ENCODE measurements at places on chromosomes 5 and 9. TPM values are rescaled to one million over a fixed set of nuclear protein-coding genes. Genes with fewer than 3 reads are reported as not detected.

GRCh38 chr9:73736270-73736669, 584.6 kb downstream of the ANXA1 start:
- no peak for DNase-seq

DNA sequence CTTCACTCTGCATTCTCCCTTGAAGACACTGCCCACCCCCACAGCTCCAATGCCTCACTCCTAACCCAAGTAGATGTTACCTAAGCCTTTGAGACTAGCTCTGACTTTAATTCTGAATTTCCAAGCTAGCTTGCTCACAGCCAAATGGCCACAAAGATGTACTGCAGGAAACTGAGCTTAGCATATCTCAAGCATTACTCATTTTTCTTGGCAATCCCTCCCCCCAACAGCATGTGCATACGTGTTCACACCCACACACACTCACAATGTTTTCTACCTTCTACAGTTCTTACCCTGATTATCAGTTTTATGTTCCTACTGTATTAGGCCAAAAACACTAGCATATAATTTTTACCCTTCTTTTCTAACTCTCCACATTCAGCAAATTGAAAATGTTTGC, 13.7 kb upstream of the GRIA1 start:
- DNase-seq: no peak

- no peak for DNase-seq
These were observed 1.1 kb downstream of the HSPA9 start for GRCh38 chr5:138573949-138574670.

- DNase-seq: no peak
These were observed 33.3 kb downstream of the CD180 start for GRCh38 chr5:67163231-67163756.

ZNF879 gene
- 12.1 TPM for total RNA-seq

DNA sequence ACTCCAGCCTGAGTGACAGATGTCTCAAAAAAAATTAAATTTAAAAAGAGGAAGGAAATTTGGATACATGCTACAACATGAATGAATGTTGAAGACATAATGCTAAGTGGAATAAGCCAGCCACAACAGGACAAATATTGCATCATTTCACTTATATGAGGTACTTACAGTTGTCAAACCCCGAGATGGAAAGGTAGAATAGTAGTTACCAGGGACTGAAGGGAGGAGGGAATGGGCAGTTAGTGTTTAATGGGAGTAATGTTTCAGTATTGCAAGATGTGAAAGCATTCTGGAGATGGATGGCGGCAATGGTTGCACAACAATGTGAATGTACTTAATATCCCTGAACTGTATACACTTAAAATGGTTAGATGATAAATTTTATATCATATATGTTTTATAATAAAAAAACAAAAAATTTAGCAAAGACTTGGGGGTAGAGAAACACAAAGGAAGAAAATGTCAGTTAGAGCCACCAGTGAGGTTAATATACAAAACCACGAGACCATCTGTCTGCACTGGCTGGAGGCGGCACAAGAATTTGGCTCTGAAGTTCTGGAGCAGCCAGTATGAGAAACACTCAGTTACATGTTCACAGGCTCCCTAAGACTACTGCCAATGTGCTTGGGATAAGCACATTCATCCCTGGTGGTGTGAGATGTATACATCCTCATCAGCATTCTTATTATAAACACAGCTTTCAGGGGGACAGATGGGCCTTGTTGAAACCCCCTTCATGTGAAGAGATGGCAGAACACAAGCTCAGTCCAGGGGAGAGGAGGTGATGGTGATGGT, 37.0 kb upstream of the RPS23 start:
- no peak for DNase-seq

- DNase-seq: no peak
These were observed 524.3 kb downstream of the PSAT1 start for GRCh38 chr9:78821126-78821822.

CATSPER3 gene
- total RNA-seq: 0.69 TPM

- DNase-seq: no peak
These were observed 7.5 kb downstream of the NDFIP1 start for GRCh38 chr5:142115937-142116614.

SLC36A2 gene
- total RNA-seq: not detected

DNA sequence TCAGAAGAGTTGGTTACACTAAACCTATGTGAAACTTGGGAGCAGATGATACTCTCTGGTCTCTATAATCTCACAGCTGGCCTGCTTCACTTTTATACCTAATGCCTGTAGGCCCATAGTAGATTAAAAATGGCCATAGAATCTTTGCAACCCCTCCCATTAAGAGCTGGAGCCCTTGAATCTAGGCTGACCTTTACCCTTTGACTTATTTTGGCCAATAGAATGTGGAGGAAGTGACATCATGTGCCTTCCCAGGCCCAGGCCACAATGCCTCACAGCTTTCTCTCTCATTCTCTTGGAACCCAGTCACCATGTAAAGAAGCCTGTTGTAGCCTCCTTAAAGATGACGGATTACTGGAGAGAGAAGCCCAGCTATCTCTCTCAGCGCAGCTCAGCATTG, 251.0 kb downstream of the NR3C1 start:
- DNase-seq: no peak

DNA sequence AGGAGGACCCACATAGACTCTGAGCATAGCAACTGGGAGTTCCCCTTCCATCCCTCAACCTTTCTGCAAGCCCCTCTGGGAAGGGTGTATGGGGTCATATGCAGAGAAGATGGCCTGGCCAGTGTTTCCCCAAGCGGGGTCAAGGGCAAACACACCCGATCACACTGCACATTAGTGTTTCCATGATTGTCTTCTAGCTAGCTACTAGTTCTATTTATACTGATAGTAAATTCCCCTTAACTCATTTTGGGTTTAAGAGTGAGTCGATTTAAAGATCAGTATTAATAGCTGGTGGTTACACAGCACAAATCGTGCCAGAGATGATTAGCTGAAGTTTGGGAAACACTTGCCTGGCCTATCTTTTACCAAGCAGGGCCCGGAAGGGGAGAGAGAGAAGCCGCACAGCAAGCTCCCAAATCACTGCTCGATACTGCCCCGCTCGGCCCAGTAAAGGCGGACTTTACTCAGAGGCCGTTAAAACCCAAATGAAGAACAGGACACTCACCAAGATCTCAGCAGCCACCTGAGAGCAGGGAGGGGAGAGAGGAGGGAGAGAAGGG, 29.4 kb upstream of the TNIP1 start:
- no peak for DNase-seq

DNA sequence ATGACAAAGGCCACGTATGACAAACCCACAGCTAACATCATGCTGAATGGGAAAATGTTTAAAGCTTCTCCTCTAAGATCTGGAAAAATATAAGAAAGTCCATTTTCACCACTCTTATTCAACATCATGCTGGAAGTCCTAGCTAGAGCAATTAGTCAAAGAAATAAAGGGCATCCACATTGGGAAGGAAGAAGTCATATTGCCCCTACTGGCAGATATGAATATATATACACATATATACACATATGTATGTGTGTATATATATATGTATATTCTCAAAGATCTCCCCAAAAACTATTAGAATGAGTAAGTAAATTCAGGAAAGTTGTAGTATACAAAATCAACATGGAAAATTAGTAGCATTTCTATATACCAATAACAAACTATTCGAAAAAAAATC, 17.1 kb downstream of the APBA1 start:
- no peak for DNase-seq

GRCh38 chr5:122749886-122750285, 25.0 kb upstream of the SNX2 start:
- no peak for DNase-seq

- no peak for DNase-seq
These were observed 37.7 kb upstream of the CSNK1G3 start for GRCh38 chr5:123474228-123474627.

DNA sequence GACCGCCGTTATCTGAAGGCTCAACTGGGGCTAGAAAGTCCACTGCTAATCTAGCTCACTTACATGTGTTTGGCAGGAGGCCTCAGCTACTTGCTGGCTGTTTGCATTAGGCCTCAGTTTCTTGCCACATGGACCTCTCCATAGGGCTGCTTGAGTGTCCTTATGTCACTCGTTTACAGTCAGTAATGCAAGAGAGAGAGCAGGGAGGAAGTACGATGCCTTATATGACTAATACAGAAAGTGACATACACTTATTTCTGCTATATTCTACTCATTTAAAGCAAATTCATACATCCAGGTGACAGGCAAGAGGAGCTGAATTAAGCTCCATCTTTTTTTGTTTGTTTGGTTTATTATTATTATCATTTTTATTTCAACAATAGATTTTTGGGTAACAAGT, 179.6 kb downstream of the LURAP1L start:
- DNase-seq: no peak

DNA sequence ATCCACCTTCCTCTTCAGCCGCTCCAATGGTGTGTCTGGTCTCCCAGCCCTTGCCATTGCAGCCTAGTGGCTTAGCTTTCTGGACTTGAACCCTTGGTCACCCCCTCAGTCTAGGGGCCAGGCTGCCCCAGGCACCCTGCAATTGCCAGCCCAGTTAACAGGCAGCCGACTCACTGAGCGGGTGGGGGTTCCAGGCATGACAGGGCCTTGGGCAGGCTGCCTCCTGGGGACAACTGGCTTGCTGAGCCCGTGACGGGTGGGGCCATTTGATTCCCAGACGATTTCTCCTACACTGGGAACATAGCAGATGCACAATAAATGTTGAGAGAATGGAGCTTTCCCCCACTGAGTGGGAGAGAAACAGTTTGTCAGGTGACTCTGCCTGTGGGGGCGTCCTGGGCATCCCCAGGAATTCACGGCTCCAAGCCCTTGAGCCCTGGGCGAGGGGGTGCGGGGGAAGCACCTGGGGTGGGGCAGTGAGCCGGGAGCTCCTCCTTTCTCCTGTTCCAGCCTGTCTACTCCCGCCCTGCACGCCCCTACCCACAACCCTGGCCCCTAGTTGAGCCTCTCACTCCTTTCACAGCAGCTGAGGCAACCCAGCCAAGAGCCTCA, 12.6 kb upstream of the AQP7 start:
- DNase-seq: no peak

DNA sequence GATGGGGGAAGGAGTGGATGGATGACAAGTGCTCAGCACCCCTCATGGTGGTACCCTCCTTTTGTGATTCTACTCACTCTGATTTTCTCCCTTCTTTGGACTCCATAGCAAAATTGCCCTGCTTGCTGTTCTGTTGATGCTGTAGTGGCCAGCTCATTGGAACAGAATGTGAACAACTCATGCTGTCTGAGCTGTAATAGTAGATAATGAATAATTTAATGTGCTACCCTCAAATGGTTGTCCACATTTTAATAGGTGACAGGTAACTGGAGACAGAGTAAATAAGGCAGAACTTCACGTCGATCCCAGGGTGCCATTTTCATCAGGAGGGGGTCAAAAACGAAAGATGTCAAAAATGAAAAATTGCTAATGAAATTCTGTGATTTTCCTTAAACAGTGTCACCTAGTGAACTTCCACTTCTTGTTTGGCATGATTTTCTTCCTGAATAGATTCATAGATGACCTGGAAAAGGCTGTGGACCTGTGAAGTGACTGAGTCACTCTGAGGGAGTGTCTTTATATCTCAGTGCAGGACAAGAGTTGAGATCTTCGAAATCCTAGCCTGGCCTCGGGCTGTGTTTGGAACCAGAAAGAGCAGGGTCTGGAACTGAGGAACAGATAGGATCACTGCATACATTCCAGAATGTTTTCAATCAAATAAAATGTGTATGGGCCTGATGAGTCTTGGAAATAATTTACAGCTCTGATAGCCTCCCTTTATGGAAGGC, 270.2 kb downstream of the PSAT1 start:
- DNase-seq: no peak

DNA sequence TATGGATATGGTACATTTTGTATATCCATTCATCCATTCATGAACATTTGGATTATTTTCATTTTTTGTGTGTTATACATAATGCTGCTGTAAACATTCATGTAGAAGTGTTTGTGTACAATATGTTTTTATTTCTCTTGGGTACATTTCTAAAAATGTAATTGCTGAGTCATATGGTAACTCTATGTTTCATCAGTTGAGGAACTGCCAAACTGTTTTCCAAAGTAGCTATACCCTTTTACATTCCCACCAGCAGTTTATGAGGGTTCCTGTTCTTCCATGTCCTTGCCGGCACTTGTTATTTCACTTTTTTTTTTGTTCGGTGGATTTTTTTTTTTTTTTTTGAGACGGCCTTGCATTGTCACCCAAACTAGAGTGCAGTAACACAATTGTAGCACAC, 54.0 kb upstream of the MCCC2 start:
- DNase-seq: no peak

DNA sequence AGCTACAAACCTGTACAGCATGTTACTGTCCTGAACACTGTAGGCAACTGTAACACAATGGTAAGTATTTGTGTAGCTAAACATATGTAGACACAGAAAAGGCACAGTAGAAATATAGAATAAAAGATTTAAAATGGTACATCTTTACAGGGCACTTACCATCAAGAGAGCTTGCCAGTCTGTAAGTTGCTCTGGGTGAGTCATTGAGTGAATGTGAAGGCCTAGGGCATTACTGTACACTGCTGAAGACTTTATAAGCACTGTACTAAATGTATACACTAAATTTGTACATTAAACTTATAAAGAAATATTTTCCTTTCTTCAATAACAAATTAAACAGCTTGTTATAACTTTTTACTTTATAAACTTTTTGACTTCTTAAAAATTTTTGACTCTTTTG, 20.5 kb downstream of the ADRB2 start:
- no peak for DNase-seq

TAF11L5 gene
- not detected for total RNA-seq

- DNase-seq: no peak
These were observed 1472.5 kb upstream of the CDH6 start for GRCh38 chr5:29720954-29721353.

FOXD4 gene
- total RNA-seq: 0.46 TPM

GRCh38 chr5:138514021-138514420, 29.0 kb downstream of the ETF1 start:
- DNase-seq: no peak
